ENCODE measurements at places on chromosomes 1 and 21. TPM values are rescaled to one million over a fixed set of nuclear protein-coding genes. Genes with fewer than 3 reads are reported as not detected.

OR2T11 gene
- total RNA-seq, result not detected

CLCA4 gene
- not detected for total RNA-seq

CFAP45 gene
- total RNA-seq, result 0.28 TPM

ST6GALNAC5 gene
- total RNA-seq, result 2.5 TPM

TSSK3 gene
- 0.56 TPM for total RNA-seq
